ENCODE measurements at places on chromosomes 13 and 19.
A peak's percentile ranks its signal among the peaks of the same experiment; 100 is the strongest.

- DNase-seq = no peak
Observed at GRCh38 chr13:35866801-35867200, 264.4 kb downstream of the DCLK1 start.

GRCh38 chr19:38288123-38288855, 15.8 kb upstream of the C19orf33 start:
- no peak for DNase-seq

DNA sequence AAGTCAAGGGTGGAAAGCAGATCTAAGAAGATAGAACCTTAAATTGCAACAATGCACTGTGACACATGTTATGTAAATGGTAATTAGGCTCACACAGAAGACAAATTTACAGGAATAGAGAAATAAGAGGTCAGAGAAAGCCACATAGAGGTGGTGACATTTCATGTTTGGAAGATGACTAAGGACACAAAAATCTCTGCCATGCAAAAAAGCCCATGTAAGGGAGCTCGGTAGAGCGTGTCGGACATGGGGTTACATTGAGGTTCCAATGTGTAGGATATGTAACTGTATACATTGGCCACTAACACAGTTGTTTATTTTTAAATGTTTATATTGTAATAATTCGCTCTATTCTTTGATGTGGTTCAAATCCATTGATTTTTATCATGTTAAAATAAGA, 33.7 kb downstream of the SUGT1 start:
- DNase-seq = no peak

DNA sequence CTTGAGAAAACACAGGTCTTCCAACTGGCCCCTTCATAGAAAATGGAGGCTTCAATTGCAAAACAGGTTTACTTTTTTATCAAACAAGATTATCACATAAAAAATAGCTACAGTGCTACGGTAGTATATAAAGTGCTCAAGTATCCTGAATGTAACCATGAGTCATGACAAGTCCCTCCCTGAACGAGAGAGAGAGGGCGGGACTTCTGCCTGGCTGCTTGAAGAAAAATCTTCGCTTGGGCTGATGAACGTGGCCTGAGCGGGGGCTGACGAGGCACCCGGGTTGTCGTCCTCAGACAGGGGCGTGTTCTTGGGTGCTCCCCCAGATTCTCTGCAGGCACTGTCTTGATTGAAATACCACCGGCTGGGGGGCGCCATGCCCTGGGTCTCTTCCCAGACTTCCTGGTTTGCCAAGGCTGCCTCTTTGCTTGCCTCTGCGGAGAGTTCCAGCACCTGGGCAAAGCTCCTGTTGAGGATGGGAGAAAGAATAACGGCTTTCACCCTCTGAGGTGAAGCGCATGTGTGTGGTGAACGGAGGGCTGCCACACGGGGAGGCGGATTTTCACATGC, 23.2 kb upstream of the CPAMD8 start:
- DNase-seq = no peak

DNA sequence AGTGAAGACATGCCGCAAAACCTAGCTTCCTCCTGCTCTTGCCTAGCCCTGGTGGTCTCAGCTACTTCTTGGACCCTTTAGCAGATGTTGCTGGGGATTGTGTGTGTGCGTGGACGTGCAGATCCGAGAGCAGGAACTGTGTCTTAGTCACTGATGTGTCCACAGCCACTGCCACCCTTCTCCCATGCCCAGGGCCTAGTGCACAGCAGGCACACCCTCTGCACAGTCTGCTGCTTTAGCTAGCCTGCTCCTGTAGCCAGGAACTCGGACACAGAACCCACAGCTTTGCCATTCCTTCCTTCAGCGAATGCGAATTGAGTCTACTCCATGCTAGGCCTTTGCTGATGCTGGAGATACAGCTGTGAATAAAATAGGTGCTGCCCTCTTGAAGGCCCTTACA, 2.3 kb downstream of the CLPTM1 start:
- DNase-seq = no peak

- DNase-seq = no peak
Observed at GRCh38 chr19:42426643-42427042, 545 bp downstream of the LIPE start.

GRCh38 chr13:113815151-113816058, 48.5 kb downstream of the GAS6 start:
- peak; percentile 33 for DNase-seq

- DNase-seq = no peak
Observed at GRCh38 chr13:30864433-30865122, 41.5 kb upstream of the MEDAG start.

DNA sequence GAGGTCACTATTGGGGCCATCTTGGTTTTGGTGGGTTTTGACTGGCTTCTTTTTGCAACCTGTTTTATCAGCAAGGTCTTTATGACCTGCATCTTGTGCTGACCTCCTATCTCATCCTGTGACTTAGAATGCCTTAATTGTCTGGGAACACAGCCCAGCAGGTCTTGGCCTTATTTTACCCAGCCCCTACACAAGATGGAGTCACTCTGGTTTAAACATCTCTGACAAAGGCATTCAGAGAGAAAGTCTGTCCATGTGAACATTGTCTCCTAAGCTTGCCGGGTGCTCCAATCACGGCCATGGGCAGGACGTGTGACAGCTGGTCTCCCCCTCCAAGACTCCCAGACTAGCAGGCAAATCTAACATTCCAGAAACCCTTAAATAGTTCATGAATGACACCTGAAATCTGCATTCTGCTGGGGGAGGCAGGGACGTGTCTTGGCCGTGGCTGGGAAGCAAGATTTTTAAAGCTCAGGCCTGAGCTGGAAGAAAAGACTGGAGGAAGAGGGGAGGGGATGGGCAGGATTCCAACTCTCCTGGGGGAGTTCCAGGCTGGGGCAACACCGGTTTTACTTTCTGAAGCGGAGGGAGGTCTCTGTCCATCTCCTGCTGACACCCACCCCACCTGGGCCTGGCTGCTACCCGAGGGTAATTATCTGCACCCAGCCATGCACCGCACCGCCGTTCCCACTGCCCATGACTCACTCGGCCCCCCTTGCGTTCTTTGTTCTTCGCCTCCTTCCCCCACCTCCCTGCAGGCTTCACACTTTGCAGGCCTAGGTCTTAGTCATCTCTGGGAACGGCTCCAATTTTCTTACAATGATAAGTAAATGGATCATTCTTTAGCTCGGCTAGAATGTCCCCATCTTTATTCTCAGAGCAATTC, 11.6 kb upstream of the OR1M1 start:
- peak; percentile 4 for DNase-seq

- DNase-seq = no peak
Observed at GRCh38 chr13:59979589-59979988, 184.1 kb downstream of the DIAPH3 start.

DNA sequence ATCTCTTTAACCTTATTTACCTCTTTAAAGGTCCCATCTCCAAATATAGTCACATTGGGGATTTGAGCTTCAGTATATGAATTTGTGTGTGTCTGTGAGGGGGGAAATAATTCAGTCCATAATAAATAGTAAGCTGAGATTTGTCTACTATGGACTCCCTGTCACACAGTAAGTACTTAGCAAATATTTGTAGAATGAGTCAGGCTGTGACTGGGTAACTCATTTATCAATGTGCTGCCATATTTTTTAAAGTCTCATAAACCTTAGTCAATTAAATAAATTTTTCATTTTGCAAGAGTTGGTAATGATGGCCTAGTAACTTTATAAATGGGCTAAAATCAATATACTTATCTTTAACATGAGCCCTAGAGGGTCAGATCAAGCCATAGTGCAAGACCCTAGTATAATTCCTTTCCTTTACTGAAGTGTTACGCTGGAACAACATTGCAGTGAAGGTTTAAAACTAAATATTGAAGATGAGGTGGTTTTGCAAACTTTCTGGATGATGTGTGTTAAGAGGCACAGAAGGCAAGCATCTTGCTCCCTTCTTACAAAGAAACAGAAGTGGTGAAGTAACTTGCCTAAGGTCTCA, 305.1 kb downstream of the KCNRG start:
- no peak for DNase-seq

GRCh38 chr19:32666084-32666483, 8.9 kb downstream of the ANKRD27 start:
- DNase-seq = no peak

- no peak for DNase-seq
Observed at GRCh38 chr19:32067685-32068084, 277.7 kb upstream of the ZNF507 start.

DNA sequence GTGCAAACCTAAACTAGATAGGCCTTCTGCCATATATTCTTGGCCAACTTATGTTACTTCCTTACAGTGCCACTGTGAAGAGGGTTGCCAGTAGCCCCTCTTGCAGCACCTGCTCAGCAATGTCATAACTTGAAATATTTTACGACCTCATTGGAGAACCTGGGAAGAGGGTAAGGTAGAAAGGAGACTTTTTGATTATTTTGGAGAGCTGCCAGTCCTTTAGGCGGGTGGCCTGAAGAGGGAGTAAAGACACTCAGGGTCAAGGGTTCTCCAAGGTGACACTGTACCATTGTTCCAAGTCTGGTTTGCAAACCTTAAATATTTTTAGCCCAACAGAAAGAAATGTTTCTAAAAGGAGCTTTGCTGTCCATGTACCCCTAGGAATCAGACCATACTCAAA, 118.3 kb downstream of the FLT1 start:
- no peak for DNase-seq

- no peak for DNase-seq
Observed at GRCh38 chr13:28655561-28655960, 3.4 kb upstream of the POMP start.

DNA sequence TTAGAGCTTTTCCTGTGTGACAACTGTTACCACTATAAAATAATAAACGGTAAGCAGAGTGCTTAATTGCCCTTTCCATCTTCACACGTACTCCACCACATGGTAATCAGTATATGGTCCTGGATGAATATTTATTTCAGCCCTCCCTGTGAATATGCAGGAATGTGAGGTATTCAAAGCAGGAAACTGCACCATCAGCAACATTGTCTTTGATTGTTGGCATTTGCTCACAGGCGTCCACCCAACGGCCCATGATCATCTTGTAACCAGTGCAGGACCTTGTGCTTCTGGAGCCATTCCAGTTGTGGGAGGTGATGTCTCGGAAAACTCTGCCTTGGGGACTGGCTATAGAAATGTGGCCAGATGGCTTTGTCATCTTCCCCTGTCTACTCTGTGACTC, 132.6 kb downstream of the COG6 start:
- no peak for DNase-seq

DNA sequence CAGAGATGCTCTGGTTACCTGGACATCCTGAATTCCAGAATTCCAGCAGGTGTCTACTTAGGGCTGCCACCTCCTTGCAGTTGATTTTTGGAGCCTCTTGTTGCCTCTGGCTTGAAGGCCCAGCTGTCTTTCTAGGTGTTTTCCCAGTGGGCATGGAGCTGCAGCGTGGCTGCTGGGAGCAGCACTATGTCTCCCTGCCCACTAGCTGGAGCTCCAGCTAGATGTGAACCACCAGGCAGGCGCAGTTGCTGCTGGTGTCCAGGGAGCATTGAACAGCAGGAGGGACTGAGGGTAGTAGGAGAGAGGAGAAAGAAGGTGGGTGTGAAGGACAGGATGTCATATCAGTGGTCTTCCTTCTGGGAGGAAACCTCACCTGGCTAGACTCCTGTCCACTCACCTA, 9.9 kb upstream of the SELENOW start:
- no peak for DNase-seq

DNA sequence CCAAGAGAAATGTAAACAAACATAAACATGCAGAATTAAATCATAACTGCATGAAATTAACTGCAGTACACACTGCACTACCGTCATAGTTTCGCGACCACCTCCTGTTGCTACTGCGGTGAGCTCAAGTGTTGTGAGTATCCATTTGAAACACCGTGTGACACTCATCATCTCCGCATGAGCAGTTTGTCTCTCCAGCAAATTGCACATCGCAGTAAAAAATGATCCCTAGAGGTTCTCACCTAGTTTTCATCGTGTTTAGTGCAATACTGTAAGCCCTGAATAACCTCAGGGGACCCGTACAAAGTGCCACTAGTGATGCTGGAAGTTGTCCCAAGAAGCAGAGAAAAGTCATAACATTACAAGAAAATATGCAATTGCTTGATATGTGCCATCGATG, 147.7 kb downstream of the DPF1 start:
- no peak for DNase-seq

GRCh38 chr13:82627183-82627582, 1255.1 kb downstream of the SLITRK1 start:
- no peak for DNase-seq

DNA sequence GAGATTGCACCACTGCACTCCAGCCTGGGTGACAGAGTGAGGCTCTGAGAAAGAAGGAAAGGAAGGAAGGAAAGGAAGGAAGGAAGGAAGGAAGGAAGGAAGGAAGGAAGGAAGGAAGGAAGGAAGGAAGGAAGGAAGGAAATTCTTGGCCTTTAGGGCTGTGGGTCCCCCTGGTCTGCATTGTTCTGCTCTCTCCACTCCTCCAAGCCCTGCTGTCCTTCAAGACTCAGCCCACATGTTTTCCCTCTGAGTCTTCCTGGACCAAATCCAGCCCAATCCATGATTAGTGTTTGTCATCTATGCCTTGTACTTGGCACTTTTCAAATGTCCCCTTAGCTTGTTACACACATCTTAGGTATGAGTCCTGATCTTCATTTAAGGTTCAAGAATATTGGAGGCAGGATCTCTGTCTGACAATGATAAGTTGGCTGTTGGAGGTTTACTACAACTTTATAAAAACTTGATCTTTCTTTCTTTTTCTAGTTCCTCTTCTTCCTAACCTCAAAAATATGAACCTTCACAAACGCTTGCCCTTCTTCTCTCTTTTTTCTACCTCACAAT, 48.8 kb upstream of the INTS6 start:
- no peak for DNase-seq

- DNase-seq = no peak
Observed at GRCh38 chr19:44600466-44600865, 12.9 kb upstream of the IGSF23 start.

DNA sequence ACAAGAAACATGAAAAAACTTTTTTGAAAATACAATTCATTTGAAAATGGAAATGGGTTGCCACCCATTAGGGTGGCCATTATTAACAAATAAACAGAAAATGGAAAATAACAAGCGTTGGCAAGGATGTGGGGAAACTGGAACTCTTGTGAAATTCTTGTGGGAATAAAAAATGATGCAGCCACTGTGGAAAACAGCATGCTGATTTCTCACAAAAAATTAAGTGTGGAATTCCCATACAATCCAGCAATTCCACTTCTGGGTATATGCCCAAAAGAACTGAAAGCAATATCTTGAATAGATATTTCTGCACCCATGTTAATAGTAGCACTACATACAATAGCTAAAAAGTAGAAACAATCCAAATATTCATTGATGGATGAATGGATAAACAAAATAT, 165.2 kb downstream of the DCLK1 start:
- DNase-seq = no peak

DNA sequence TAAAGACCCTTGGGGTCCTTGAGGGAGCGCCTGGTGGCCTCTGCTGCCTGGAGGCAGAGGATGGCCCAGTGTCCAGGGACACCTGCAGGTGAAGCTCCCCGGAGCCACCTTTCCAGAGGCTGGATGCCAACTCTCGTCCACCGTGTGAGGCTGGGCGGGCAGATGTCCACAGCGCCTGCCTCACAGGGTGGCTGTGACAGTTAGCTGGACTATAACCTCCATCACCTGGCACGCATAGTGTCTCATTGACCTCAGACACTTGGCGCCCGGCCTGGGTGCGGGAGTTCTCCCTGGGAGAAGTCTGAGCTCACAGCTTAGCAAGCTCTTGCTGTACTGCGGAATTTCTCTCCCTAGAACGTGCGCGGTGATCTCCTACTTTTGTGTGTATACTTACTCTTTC, 9.8 kb downstream of the BICRA start:
- DNase-seq = no peak

GRCh38 chr19:58586133-58586765, 13.1 kb upstream of the MZF1 start:
- no peak for DNase-seq

- no peak for DNase-seq
Observed at GRCh38 chr13:58051396-58051795, 419.9 kb downstream of the PCDH17 start.

All from stimulated activated naive CD8-positive, alpha-beta T cell treated with anti-CD3 and anti-CD28 coated beads, Interleukin-15, Interleukin-2, amounts not matched to agents 100 U/mL and 50 U/mL, for 24 hours (primary cell).